Stomach (tissue), 19 donors: ENCODE measurements at places on chromosomes 2 and 18.
A peak's percentile ranks its signal among the peaks of the same experiment; 100 is the strongest.

GRCh38 chr18:519019-519879 lies 18.7 kb upstream of the COLEC12 start:
- peaks cover 5% of the 10 kb centered on the region for H3K4me1 ChIP-seq
- H3K27ac ChIP-seq: peak overlapping the region; percentile 52
- DNase-seq: peak; percentile 55
- H3K4me3 ChIP-seq: no peak overlapping the region

DNA sequence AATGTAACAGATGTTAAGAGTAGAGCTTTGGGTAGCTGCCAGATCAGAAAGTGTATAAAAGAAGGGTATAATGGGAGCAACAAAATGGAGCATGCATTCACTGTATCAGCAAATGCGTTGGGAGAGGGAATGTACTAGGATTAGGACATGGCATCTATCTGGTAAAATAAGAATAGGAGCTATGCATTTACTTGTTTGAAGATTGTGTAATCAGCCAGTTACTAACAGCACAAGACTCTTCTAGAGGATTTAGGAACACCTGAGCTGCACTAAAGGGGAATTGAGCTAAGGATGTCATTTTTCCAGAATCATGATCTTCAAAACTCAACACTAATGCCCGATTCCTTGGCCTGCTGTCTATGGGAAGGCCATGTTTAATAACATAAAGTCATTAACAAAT lies 394.2 kb upstream of the TNP1 start:
- H3K36me3 ChIP-seq: no peaks in the 10 kb centered on the region
- no peak for DNase-seq
- H3K4me1 ChIP-seq: no peaks in the 10 kb centered on the region
- no peak overlapping the region for H3K4me3 ChIP-seq
- H3K27me3 ChIP-seq: no peaks in the 10 kb centered on the region
- no peak overlapping the region for H3K27ac ChIP-seq

GRCh38 chr2:134372611-134373131 lies 118.8 kb downstream of the MGAT5 start:
- H3K4me1 ChIP-seq: peaks cover 4% of the 10 kb centered on the region
- H3K27me3 ChIP-seq: no peaks in the 10 kb centered on the region
- H3K36me3 ChIP-seq: peaks cover 3% of the 10 kb centered on the region
- H3K27ac ChIP-seq: no peak overlapping the region
- no peak overlapping the region for H3K4me3 ChIP-seq
- peak; percentile 78 for DNase-seq

GRCh38 chr2:127479866-127480743 lies 46.2 kb downstream of the IWS1 start:
- H3K36me3 ChIP-seq: peaks cover 53% of the 10 kb centered on the region
- no peak overlapping the region for H3K4me3 ChIP-seq
- no peak for DNase-seq
- no peak overlapping the region for H3K27ac ChIP-seq
- no peaks in the 10 kb centered on the region for H3K4me1 ChIP-seq

DNA sequence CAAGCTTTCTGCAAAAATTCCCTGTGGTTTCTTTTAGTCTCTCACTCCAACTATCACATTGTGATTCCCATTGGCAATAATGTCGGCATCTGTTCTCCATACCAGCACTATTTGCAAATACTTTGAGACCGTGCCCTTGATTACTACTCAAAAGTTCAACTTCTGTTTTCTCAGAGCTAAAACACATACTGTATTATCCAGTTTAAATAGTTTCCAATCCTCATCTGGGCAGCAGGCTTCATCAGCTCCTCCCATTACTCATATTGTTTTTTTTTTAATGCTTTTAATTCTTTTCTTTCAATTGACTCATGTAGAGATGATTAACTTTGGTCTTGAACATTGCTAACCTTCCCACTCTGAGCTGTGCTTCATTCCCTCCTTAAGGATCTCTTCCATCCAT lies 135.8 kb downstream of the METTL8 start:
- no peaks in the 10 kb centered on the region for H3K36me3 ChIP-seq
- no peaks in the 10 kb centered on the region for H3K27me3 ChIP-seq
- no peak overlapping the region for H3K27ac ChIP-seq
- H3K4me3 ChIP-seq: no peak overlapping the region

- no peak overlapping the region for H3K27ac ChIP-seq
- H3K4me3 ChIP-seq: no peak overlapping the region
- peaks cover 9% of the 10 kb centered on the region for H3K4me1 ChIP-seq
- no peaks in the 10 kb centered on the region for H3K27me3 ChIP-seq
- DNase-seq: peak; percentile 30
Observed at GRCh38 chr2:136363900-136364299, 246.0 kb upstream of the CXCR4 start.

DNA sequence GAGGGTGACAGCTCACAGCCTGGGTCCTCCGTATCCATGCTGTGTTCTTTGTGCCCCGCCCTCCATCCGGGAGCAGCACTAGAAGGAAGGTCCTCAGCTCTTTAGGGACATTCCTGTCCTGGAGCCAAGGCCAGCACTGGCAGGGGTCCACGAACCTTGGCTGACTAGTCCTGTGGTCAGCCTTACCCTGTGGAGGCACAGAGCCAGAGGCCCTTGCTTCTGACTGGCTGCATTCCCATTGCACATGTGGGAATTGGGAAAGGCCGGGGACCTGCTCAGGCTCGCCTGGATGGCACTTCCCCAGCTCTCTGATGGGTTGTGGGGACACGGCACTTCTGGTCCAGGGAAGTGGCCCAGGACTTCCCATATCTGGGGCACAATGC lies 24.9 kb upstream of the RHOB start:
- no peaks in the 10 kb centered on the region for H3K27me3 ChIP-seq
- DNase-seq: peak; percentile 98
- no peaks in the 10 kb centered on the region for H3K36me3 ChIP-seq
- peaks cover 39% of the 10 kb centered on the region for H3K4me1 ChIP-seq
- peak overlapping the region; percentile 76 for H3K27ac ChIP-seq

DNA sequence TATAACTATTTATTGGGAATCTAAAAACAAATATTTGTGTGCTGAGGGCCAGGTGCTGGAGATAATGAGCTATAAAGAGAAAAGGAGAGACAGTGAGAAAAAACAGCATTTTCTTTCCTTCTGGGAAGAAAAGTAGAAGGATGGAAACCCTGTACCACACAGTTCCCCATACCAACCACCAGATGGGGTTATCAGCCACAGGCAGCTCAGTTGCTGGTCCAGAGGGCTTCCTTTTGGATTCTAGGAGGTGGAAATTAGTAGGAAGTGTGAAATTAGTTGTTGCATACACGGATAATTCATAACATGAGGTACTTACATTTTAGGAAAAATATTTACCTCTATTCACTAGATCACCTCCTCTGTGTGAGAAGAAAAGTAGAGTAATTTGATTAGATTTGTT lies 237.0 kb upstream of the FOSL2 start:
- no peak overlapping the region for H3K4me3 ChIP-seq
- no peak for DNase-seq
- no peak overlapping the region for H3K27ac ChIP-seq
- H3K36me3 ChIP-seq: no peaks in the 10 kb centered on the region
- no peaks in the 10 kb centered on the region for H3K27me3 ChIP-seq
- H3K4me1 ChIP-seq: peaks cover under 1% of the 10 kb centered on the region

DNA sequence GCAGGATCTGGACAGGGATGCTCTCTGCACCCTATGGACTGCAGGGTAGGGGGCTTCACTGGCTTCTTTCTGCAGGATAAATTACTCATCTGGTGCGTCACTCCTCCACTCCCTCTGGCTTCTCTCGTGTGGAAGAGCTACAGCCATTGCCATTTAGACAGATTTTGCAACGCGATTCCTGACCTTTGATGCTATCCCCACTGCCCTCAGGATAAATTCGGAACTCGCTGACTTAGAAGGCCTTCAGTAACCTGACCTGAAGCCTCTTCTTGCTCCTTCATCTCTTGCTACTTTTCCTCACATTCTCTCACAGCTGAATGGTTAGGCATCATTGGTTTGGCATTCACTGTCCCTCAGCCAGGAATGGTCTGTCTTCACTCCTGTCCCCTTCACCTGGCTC lies 5.3 kb downstream of the NIFK start:
- peaks cover 19% of the 10 kb centered on the region for H3K4me1 ChIP-seq
- H3K27ac ChIP-seq: no peak overlapping the region
- DNase-seq: no peak

DNA sequence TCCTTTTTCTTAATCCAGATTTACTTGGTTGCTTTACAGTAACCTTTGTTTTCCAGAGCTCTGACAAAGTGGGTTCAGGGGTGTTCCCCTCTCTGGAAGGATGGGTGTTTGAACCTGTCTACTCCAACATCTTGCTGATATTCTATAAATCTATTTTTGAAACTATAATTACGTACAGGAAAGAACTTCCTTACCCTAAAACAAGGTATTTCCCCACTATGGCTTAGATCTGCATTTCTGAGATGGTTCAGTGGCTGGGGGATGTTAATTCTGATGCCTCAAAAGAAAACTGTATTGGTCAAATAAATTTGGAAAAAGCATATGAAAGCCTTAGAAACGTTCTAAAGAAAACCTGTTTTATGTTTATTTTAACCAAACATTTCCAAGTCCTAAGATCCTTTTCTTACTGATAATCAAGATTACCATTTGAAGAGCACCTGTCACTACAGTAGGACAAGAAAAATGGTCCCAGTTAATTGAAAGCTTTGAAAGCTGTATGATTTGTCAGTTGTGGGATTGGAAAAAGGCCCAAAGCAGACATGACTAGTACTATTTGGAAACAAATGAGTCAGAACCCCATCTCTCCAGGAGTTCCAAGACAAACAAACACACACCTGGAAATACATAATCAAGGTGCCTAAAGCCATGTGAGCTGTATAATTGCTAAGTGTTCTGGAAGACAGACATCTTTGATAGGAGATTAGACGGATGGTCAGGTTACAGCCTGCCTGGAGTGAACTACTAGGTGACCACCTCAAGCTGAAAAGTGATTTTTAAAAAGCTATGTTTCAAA lies 57.5 kb downstream of the KDM3A start:
- H3K4me3 ChIP-seq: no peak overlapping the region
- no peak overlapping the region for H3K27ac ChIP-seq
- DNase-seq: no peak
- no peaks in the 10 kb centered on the region for H3K4me1 ChIP-seq
- H3K27me3 ChIP-seq: no peaks in the 10 kb centered on the region
- H3K36me3 ChIP-seq: peaks cover 88% of the 10 kb centered on the region
